Stomach (tissue), 19 donors: ENCODE measurements at places on chromosomes 7 and 10. TPM values are rescaled to one million over a fixed set of nuclear protein-coding genes. Genes with fewer than 3 reads are reported as not detected.

- DNase-seq = no peak
Observed at GRCh38 chr7:155234158-155234492, 63.6 kb upstream of the INSIG1 start.

GRCh38 chr7:98879198-98879978 lies 1.1 kb downstream of the TRRAP start:
- DNase-seq = peak; percentile 80

GRCh38 chr7:106009503-106010226 lies 46.6 kb downstream of the CDHR3 start:
- peak; percentile 90 for DNase-seq

- DNase-seq = no peak
Observed at GRCh38 chr7:121334875-121335648, 6.3 kb downstream of the WNT16 start.

- no peak for DNase-seq
Observed at GRCh38 chr7:152313831-152314604, 121.8 kb downstream of the KMT2C start.

- DNase-seq = no peak
Observed at GRCh38 chr10:112789248-112789647, 160.8 kb upstream of the TCF7L2 start.

DNA sequence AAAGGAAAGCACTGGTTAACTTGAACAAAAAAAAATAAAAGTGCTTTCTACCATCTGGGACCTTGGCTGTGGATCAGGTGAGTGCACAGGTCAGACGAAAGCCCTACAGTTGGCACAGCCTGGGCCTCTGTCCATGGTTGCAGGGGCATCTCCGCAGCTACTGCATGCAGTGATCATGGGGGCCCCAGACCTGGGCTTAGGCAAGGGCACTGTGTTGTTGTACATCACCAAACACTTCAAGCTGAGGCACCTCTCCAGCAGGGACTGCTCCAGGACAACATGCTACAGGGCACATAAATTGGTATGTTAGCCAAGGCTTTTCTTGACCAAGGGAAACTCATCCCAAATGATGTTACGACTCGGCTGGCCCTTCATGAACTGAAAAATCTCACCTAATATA lies 23.5 kb downstream of the KLHL7 start:
- DNase-seq = no peak

DNA sequence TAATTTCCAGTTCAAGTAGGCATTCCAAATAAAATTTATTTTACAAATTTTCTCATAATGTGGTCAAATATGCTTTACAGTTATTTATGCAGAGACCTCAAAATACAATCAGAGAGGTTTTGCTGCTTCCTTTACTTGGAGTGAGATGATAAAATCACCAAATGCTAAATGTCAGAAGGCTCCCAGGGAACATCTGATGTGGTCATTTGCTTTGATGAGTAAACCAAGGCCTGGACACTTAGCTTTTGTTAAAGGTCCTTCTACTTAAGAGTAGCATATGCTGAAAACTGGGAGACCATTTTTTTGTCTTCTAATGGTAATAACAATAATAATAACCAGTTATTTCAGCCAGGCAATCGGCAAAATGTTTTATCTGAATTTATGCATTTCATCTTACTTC lies 60.6 kb upstream of the AKR1E2 start:
- DNase-seq = no peak

DNA sequence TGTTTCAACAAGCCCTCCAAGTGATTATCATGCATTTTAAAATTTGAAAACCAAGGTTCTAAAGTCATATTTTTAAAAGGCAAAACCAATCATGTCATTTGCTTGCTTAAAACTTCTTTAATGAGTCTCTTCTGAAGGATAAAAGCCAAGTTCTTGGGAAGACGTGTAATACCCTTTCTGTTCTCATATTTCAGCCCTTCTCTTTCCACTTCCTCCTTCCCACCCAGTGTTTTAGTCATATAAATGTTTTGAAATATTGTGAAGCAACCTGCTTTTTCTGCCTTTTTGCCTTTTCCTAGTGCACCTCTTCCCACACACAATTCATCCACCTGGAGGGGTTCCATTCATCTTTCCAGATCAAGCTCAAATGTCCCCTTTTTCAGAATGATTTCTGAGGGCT lies 211.1 kb upstream of the LRRTM3 start:
- no peak for DNase-seq

DNA sequence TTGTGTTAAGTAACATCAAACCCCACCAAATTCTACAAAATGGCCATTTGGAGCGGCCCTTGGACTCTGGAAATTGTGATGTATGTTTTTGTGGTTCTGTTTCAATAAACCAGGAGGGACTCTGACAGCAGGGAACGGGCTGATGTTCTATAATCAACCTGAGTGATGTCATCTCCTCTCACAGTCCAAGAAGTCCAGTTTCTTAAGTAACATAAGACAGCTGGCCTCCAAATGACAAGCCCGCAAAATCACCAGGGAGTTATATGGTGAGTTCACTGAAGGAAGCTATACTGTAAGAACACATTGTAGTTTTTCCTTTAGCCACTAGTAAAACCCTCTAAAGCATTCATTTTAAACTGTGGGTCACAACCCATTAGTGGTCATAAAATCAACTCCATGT lies 34.0 kb downstream of the GOT1 start:
- no peak for DNase-seq

DNA sequence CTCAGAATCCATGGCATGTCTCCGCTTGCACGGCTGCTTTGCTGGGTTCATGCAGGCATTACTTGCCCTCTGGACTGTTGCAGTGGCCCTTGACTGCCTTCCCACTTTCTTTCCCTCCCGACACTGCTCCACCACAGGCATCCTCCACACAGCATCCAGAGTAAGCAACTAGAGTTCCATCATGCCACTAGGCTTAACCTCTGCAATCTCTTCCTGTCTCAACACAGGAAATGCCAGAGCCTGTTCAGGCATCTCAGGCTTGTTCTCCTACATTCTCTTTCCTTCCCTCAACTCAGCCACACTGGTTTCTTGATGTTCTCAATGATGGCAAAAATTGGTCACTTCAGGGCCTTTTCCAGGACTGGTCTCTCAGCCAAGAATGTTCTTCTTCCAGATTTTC lies 284.5 kb upstream of the KLF6 start:
- no peak for DNase-seq

- peak; percentile 56 for DNase-seq
Observed at GRCh38 chr10:132419538-132420468, 22.8 kb downstream of the PWWP2B start.

- peak; percentile 9 for DNase-seq
Observed at GRCh38 chr7:131188367-131189339, 139.0 kb upstream of the MKLN1 start.

- DNase-seq = no peak
Observed at GRCh38 chr10:83153714-83154113, 985.6 kb upstream of the GHITM start.

DNA sequence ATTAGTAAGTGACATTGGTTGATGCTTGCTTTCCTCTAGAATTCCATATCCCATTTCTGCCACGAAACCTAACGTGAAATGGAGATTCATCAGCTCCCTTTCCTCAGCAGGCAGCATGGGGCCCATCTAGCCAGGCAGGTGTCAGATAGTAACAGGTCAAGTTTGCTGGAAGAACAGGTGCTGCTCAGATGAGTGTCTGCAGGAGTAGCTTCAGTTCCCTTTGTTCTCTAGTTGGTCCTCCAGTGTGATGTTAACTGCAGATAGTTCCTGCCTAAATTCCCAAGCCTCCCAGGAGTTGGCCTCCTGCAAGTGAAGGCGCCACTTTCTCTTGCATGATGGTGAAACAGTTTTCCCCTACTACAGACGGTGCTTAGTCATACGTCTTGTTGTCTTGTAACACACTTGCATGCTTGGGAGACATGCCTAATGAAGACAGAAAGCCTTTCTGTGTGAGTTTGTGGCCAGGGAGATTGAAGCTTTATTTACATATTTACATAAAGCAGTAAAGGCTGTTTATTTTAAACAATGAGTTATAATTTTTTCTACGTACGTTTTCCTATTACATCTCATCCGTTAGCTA lies 175.4 kb downstream of the CHN2 start:
- peak; percentile 22 for DNase-seq

The IFIT1B gene
- total RNA-seq = not detected

The CPA2 gene
- total RNA-seq = 65.8 TPM

The TRPV5 gene
- total RNA-seq = not detected

The NPFFR1 gene
- not detected for total RNA-seq

The MRLN gene
- not detected for total RNA-seq

The CHCHD3 gene
- total RNA-seq = 40.2 TPM

The COL13A1 gene
- total RNA-seq = 7.1 TPM

The SPDYE3 gene
- not detected for total RNA-seq
